ENCODE measurements at places on chromosomes 5 and 9.

DNA sequence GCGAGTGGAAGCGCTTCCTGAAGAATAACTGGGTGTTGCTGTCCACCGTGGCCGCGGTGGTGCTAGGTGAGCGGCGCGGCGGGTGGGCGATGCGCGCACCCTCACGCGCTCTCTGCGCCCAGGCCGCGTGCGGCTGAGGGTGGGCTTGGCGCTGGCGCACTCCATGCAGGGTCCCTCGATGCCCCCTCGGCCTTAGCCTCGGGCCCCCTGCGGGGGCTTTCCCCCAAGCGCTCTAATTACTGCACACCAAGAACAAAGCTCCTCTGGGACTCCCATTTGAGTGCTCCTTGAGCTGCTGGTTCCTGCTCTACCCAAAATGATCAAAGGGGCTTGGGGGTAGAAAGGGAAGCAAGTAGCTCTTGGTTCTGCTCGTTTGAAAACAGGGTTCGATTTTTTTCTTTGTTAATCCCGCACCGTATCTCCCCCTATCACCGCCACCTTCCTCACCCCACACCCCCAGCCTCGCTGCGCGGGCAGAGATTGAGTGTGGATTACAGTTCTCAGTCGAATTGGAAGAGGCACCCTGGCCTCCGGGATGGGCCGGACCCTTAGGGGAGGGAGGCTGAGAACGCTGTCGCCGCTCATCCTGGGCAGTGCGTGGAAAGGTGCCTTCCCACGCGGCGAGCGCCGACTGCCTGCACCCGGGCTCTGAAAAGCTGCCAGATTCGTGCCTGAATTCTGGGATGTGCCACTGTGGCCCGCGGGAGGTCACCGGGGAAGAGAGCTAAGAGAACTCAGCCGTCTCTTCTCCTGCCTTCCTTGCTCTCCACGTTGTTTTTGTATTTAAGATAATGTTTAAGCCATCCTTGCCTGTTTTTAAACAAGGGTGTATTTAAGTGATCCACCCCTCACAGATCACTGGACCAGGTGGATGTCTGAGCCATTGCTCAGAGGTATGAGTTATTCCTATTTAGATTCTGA is 697 bp downstream of the SLC1A1 start:
- no peak for DNase-seq

GRCh38 chr5:119397518-119398380 is 41.9 kb downstream of the TNFAIP8 start:
- no peak for DNase-seq

- DNase-seq: no peak
Measured at GRCh38 chr9:136961279-136962065, 9.4 kb downstream of the LCN12 start.

GRCh38 chr9:36999728-37000333 is 34.2 kb downstream of the PAX5 start:
- no peak for DNase-seq

DNA sequence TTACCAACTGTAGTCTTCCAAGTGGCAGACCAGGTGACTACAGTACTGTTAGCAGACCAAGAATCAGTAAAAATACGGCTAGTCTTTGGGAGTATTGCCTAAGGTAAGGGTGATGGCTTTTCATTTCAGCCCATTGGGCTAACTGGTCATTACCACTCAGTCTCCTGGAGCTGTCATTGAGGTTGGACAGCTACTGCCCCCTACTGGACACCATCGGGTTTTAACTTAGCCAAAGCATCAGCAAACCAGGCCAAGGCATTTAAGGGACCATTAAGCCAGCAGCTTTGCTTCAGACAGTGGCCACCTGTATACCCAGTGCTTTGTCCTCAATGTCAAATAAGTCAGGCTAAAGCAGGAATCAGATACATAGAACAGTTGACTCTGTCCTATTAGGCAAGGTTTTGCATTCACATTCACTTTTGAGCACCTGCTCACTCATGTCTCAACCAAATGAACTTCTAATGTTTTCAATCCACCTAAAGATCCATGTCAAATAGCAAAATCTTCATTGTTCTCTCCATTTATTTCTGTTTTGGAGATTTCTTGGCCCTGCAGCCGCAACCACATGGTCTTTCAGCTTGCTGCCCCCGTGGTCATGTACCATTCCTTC is 117.2 kb downstream of the INVS start:
- DNase-seq: no peak

DNA sequence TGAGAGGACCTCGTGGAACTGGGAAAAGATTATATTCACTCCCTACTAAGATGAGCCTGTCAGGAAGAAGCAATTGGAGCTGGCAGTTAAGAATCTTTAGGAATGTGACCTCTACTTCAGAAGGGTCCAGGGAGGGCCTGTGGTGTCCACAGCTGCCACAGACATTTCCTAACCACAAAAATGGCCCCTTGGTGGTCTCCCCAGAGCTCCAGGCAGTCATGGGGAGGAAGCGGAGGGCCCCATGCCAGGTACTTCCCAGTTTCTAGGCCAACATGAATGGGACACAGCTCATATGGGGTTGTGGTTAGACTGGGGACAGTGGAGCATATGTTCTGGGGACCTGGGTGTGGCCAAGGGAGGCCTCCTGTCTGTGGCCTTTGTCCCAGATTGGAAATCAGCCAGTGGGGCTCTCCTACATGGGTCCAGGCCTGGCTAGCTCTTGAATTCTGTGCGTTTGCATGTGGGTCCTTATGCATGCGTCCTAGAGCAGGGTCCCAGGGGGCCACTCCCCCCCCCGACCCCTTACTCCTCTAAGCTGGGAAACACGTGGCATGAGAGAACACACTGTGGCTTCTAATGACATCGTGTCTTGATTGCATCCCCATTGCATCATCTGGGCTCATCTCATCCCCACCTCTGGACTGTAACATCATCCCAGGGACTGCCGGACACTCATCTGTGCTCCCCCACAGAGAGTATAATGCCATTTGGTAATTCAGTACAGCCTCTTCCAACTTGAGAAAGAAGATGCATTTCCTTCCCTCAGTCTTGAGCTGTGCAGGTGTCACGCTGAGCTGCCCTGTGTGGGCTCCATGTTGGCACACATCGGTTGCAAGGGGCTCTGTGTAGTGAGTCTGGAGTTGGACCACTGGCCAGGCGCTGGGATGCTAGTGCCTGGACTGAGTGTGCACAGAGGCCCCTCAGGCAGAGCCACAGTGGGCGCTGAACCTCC is 31.3 kb downstream of the IRF1 start:
- peak; percentile 42 for DNase-seq

DNA sequence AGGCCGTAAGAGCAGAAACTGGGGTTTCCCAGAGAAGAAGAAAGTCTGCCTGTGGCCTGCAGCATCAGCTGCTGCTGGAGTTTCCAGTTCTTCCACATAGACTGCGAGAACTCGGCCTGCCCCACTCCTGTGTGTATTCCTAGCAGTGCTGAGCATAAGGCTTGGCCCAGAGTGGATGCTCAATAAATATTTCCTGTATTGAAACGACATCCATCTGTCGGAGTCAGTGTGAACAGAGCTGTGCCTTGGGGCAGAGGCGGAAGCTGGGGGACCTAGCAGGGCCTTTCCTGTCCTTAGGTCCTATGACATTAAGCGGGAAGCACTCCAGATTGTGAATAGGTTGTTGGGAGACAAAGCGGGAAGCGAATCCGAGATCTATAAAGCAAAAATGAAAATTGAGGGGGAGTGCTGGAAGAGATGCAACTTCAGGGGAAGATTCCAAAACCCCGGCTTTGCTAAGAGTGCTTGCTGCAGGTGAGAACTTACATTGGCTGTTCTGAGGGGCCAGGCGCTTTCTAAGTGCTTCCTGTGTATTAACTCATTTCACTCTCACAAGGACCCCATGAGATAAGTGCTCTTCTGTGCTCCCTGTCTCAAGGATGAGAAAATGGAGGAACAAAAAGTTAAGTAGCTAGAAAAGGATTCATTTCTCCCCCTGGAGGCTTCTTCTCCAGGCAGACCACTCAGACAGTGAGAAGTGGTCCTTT is 76.1 kb upstream of the CXCL14 start:
- DNase-seq: no peak

Data from kidney epithelial cell (primary cell).